ENCODE measurements at places on chromosomes 13 and 19.
A peak's percentile ranks its signal among the peaks of the same experiment; 100 is the strongest.

DNA sequence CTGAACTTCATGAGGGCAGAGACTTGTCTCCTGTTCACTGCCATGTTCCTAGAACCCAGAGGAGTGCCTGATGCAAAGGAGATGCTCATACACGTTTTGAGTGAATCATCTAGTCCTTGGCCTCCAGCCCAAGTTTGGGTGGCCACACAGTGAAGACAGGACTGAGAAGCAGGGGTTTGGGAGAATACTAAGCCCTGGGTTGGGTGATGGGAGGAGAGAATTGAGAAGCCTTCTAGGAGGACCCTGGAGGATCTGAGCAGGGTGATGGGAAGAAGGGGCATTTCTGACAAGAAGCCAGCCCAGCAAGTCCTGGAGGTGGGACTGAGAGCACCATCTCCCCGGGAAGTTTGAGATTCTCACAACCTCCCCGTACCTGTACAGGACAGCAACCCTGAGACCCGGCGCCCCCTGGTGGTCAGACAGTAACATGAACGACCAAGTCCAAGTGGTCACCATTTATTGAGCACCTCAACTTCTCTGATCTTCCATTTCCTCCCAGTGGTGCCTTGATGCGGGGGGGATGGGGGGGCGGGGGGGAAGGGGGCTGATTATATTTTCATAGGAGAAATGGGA lies 11.0 kb downstream of the CTU1 start:
- DNase-seq: peak; percentile 55

DNA sequence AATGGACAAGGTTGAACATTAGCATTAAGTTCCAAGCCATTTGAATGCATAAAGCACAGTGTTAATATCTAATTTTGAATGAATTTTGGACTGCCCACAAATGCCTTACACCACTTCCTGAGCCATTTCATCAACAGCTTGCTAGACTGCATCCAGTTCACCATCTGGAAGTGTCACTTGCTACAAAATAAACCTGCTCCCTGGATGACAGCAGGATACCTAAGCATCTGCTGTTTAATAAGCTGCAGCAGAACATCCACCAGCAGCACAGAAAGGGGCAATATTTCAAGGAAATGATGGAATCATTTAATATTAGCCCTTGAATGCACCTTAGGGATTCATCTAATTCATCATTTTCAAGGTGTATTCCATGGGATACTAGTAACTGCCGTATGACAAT lies 76.6 kb upstream of the PCDH9 start:
- DNase-seq: no peak

DNA sequence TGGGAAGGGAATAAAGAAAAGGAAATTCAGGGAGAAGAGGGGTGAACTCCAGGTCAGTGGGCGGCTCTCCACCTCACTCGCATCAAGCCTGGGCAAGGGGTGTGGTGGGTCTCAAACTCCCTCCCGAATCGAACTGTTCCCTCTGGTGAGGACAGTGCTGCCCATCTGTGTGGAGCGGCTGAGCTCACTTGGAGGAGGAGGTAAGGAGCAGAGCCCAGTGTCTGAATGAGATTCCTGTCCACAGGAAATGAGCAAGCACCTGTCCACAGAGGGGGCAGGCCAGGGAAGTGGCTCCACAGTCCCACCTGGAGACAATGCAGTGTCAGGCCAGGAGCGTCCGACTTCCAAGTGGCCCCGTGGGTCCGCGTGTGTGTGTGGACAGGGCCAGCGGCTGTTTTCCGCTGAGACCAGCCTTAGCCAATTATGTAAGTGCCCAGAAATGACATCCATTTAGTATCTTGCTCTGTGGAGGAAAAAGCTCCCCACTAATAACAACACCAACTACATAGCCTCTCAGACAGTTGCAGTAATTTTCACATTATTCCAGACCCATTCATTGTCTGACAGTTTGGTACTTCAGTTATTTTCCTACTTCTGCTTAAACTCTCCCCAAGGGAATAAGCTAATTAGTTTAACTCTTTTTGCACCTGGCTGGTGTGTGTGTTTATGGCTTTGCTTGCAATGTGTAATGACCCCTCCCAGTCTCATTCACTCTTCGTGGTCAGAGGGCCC lies 114.6 kb downstream of the SOX1 start:
- DNase-seq: no peak

DNA sequence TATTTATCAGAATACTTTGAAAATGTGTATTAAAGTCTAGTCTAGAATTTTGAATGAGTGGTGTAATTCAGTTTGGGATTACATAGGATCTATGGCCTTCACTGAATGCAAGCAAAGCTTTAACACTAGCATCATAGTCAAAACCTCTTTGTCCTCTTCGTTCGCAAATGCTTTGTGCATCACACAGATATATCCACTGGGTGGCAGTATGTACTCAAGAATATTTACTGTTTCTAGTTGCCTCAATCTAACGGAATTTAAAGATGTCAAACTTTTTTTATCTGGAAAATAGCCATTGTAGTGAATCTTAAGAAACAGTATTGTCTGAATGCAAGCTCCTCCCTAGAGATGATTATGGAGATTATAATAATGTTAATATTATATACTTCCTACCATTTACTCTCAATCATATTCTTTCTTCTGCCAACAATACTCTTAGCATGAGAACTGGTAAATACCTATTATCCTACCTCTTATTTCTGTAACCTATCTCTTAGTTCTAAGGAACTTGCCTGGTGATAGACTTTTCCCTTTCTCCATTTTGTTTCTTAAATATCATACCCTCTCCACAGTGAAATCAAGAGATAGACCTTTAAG lies 25.8 kb downstream of the LACC1 start:
- peak; percentile 72 for DNase-seq

- DNase-seq: no peak
Observed at GRCh38 chr19:50190439-50190891, 13.0 kb upstream of the MYH14 start.

GRCh38 chr13:32940601-32941000 lies 75.6 kb upstream of the KL start:
- no peak for DNase-seq

DNA sequence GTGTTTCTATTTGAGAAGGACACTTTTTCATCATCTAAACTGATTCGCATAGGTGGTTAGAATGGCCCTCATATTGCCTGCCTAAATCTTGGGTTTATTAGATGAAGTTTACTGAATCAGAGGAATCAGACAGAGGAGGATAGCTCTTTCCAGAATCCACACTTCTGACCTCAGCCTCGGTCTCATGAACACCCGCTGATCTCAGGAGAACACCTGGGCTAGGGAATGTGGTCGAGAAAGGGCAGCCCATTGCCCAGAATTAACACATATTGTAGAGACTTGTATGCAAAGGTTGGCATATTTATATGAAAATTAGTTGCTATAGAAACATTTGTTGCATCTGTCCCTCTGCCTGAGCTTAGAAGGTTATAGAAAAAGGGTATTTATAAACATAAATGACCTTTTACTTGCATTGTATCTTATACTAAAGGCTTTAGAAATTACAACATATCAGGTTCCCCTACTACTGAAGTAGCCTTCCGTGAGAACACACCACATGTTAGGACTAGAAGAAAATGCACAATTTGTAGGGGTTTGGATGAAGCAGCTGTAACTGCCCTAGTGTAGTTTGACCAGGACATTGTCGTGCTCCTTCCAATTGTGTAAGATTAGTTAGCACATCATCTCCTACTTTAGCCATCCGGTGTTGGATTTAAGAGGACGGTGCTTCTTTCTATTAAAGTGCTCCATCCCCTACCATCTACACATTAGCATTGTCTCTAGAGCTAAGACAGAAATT lies 103.8 kb downstream of the TNFRSF19 start:
- DNase-seq: no peak

GRCh38 chr13:45325806-45326205 lies 15.2 kb downstream of the TPT1 start:
- no peak for DNase-seq

All from mesendoderm (in vitro differentiated cells).